HEK293T (cell line): ENCODE measurements at places on chromosomes 5 and 9.

DNA sequence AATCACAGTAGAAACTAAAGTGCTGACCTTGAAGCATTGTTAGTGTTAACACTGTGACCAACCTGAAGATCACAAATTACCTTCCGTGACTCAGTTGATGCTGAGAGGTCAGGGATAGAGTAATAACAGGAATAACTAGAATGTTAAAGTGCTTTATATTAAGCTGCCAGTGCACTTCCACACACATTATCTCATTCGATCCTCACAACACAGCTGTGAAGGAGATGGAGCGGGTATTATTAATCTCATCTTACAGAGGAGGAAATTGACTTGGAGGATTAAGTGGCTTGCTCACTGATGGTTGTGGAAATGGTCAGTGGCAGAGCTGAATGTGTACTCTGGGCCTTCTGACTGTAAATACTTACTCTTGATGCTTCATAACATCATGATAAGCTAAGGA is 252.5 kb upstream of the DMRT1 start:
- DNase-seq: no peak

- no peak for DNase-seq
Measured at GRCh38 chr5:22567983-22568382, 285.2 kb downstream of the CDH12 start.

DNA sequence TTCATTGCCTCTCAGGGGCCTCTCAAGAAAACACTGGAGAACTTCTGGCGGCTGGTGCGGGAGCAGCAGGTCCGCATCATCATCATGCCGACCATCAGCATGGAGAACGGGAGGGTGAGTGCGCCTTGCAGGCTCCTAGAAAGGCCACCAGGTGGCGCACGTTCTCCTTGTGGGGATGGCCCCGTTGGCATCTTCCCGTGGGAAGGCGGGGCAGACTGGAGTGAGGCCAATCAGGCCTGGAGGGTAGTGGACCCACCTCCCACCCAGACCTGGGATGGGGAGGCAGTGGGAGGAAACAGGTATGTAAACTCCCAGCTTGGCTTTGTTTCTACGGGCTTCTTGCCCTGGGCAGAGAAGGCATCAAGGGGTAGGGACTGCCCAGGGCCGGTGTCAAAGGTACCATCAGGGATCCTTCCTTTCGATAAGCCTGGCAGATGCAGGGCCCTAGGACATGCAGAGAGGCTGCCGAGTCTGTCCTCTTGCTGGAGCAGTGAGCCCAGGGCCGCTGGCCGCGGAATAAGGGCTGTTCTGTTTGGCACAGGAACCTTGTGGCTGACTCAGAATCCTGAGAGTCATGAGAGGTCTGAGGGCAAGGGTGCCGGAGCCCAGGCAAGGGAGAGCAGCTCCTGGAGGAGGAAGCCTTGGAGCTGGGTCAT is 18.9 kb upstream of the SPTLC1 start:
- peak; percentile 84 for DNase-seq

DNA sequence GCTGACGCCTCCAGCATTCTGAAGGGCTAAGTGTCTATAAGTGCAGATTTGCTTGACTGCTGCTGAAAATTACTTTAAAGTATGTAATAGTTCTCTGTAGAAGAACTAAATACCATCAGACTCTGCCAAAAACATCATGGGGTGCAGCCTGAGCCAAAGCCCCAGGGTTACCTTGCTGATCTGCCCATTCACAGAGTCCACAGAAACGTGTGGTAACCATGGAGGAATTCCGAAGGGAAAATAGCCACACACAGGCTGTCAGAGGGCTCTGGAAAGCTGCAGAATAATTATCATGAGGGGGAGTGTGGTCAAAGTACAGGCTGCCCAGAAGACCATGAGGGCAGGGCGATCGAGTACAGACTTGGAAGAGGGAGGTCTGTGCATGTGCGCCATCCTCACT is 36.4 kb downstream of the RETREG1 start:
- no peak for DNase-seq

DNA sequence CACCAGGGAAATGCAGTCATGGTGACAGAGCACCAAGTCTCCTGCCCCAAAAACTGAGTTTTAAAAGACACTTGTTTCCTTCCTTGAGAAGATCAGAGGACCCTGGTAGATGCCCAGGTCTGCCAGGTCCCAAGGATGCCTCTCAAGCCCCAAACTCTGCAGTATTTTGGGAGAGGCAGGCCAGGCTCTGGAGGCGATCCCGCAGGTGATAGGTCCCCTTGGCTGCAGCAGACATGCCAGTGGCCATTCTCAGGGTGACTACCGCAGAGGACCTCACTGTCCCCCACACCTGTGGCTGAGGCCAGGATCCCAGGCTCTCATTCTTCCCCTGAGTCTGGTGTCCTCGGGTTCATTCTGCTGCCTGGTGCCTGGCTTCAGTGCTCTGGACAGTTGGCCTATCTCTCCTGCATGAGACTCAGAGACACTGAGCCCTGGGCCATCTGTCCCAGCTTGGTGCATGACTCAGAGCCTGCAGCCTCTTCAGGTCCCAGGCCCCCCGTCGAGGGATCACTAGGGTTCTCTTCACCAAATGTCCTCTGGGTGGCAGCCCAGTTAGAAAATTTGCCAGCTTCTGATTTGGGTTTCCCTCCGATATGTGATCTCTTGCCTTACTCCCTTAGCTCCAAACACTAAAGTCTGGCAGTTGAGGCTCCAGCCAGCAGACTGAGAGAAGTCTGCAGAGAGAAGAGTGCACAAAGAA is 59.7 kb upstream of the GARNL3 start:
- peak; percentile 41 for DNase-seq
